ENCODE measurements at places on chromosomes 11 and 22.

DNA sequence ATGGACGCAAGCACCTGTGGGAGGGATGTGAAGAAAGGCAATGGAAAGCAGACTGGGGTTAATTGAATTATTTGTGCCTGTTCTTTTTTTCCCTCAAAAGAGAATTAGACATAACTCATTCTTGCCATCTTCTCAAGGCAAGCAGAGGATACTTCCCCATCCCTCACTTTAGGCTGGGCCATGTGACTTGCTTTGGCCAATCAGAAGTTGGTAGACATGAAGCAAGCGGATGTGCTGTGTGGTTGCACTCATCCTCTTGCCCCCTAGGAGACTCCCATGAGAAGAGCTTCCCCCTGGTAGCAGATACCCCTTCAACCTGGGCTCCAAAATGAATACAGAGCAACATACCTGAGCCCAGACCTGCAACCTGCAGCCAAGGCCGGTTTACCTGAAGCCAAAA lies 124.4 kb upstream of the ZC3H12C start:
- no peak for DNase-seq

- DNase-seq, result no peak
Measured at GRCh38 chr11:11958403-11959231, 49.8 kb downstream of the DKK3 start.

DNA sequence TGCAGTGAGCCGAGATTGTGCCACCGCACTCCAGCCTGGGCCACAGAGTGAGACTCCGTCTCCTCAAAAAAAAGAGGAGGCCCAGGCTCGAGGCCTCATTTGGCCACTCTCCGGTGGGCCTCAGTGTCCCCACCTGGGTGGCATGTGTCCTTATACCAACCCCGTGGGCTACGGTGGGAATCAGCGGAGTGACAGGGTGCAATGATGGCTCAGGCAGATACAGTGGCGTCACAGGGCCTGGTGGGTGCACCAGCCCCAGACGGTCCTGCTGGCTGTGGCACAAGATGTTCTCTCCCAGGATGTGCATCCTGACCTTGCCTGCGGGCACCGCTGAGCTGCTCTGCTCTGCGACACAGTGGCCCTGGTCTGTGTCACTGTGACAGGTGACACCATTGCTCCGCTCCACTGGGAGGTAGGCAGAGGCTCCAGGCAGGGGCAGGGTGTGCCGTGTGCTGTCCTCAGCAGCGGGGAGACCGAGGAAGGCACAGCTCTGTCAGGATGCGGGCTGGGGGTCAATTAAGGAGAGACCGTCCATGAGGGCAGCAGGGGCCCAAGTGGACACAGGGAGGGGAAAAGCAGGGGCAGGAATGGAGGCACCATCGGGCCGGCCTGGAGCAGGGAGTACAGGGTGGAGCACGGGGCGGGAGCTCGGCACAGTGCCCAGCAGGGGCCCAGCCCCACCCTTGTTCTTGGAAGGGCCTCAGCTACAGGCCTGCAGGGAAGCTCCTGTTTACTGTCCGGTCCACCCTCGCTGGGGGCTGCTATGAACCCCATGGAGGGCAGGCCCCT lies 21.7 kb upstream of the TH start:
- no peak for DNase-seq

DNA sequence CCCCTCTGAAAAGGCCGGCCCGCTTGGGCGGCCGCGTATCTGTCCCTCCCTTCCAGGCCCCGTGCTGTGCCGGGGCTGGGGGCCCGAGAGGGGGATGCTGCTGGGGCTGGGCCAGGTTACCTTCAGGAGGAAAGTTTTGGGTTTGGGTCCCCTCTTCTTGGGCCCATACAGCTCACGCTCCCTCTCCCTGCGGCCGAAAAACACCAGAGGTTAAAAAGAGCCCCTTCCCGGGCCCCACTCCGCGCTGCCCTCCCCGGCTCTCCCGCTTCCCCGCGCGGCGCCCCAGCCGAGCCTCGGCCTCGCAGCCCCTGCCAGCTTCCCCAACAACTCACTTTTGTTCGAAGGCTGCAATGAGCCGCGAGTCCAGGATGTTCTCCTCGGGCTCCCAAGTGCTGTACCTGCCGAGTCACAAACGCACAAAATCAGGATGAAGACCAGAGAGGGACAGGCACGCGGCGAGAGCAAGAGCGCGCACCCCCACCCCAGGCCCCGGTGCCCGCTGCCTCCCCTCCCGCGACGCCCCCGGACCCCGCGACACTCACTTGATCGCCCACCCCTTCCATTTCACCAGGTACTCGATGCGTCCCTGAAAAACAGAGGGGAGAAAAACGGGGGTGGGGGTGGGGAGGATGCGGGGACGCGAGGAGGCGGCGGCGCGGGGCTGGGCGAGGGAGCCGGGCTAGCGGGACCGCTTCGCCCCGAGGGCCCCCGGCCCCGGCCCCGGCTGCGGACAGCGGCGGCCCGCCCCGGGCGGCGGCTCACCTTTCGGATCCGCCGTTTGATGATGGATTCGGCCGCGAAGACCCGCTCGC lies 450 bp downstream of the CBX6 start:
- DNase-seq, result no peak

GRCh38 chr22:48450188-48450825 lies 1377.4 kb downstream of the BRD1 start:
- no peak for DNase-seq

DNA sequence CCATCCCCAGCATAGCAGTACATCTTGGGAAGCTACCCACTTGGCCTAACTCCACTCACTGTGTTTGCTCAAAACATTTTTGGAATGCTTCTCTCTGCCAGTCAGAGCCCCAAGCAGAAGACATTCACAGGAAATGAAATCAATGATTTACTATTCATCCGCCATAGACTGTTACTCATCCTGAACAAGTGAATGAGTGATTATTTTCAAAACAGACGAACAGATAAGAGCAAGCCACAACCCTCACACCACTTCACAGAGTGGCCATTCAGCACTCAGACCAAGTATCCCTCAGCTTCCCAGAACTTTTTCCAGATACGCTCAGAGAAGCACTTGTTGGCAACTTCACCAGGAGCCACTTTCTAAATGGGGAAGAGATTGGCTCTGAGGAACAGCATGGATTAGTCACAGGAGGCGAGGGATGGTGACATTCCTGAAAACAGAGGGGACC lies 13.0 kb upstream of the UBASH3B start:
- peak; percentile 46 for DNase-seq
